ENCODE measurements at places on chromosomes 6 and 20.

DNA sequence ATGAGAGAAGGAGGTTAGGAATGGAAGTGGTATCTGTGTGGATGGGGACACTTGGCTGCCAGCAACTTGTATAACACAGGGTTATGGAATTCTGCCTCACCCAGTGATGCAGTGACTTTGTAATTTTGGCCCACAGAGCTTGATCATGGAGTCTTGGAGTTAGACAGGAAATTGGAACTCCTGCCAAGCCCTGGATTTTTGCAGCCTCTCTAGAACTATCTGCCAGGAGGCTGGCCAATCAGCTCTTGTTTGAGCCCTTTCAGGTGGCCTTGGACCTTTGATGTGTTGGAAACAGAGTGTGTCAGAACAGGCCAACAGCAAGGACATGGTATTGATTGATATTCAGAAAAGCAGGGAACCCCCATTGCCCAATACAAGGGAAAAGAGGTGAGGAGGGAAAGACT, 157.7 kb upstream of the GGTLC1 start:
- DNase-seq: no peak

GRCh38 chr6:77373955-77374354, 89.3 kb downstream of the HTR1B start:
- no peak for DNase-seq

- DNase-seq: no peak
Observed at GRCh38 chr6:39343396-39343870, 20.9 kb upstream of the KCNK16 start.

DNA sequence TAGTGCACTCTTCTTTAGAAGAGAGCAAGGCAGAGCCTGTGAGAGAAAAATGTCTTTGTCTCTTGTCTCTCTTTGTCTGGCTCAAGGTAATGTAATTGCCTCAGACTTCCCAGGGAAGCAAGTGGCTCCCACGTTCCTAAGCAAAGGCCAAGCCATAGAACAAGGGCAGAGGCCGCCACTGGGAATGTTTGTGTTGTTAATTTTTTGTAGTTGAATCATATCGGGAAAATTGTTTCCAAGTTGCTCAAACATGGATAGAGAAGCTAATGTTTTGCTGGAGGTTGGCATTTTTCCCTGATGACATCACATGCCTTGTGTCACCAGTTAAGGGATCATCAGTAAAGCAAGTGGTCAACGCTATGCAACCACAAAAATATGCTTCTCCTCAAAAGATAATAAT, 211.5 kb upstream of the FOXA2 start:
- no peak for DNase-seq

- no peak for DNase-seq
Observed at GRCh38 chr6:15183979-15184378, 61.9 kb upstream of the JARID2 start.
